NCI-H2107 (cell line): ENCODE measurements at places on chromosomes 2 and 18.

DNA sequence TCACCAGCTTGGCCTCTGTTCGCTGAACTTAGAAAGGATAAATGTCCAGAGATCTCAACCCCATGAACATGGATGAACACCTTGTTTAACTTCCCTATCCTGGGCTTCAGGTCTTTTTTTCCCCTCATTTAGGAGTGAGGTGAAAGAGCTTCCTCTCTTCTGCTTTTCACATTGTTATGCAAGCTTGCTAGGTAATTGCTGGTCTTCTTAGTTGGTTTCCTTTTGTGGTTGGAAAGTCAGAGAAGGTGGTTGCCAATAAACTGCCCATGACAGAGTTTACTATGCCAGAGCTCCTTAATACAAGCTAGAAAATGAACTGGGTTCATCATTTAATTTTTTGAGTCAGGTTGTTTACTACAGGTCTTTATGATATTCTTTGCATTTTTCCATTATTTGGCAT, 16.6 kb downstream of the SLC9A4 start:
- DNase-seq: no peak

DNA sequence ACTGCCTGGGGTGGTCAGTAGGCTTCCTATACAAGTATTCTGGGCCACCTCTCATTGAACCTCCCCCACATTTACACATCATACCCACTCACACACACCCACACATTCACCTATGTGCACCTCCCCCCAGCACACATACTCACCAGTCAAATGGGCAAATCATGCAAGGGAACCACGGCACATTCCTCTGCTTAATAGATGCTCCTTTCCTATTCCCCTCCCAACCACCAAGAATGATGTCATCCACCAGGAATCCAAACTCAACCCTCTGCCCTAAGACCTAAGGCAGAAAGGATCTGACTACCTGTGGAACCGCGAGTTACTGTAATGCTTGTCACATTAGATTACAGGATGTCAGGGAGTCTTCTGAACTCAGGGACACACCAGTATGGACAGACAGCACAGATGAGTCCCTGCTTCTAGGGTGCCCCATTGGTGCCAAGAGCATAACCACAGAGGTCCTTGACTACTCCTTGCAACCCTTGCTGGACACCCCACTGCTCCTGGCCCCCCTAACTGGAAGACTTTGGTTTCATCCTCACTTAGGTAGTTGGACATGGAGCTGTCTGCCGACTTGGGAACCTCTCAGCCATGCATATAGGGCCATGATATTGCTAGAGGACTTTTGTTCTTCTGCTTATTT, 21.5 kb upstream of the CAB39 start:
- DNase-seq: no peak

DNA sequence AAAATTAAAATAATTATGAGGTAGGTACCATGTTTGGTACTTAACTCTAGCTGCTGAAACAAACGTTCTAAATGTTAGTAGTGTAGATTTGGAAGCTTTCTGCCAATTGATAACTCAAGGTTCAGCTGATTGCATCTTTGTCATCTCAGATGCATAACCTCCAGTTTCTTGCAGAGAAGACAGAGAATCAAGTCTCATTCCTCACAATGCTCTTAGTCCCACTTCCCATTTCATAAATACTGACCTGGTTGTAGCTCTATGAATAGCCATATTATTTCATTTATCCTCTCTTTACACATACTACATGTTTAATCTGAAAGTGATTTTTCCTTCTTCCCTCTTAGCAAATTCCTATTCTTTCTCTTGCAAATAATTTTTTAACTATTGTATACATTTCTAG, 178.5 kb upstream of the SETBP1 start:
- no peak for DNase-seq

GRCh38 chr2:15048000-15048399, 415.5 kb downstream of the LRATD1 start:
- DNase-seq: no peak

DNA sequence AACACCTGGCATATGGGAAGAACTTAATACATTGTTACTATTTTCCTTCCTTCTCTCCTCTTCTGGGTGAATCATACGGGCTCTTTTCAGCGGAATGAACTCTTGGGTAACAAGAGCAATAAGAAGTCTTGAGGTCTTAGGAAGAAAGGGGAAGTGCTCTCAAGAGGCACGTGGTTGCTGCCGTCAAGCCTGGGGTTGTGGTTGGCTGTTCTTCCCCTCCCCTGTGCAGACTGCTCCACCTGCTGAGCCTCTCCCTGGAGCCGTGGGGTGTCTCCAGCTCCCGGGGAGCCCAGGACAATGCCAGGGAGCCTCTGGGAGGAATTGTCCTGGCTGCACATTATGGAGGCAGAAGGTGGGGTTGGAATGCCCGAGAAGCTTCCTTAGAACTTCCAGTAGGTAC, 19.4 kb downstream of the TOGARAM2 start:
- DNase-seq: no peak

DNA sequence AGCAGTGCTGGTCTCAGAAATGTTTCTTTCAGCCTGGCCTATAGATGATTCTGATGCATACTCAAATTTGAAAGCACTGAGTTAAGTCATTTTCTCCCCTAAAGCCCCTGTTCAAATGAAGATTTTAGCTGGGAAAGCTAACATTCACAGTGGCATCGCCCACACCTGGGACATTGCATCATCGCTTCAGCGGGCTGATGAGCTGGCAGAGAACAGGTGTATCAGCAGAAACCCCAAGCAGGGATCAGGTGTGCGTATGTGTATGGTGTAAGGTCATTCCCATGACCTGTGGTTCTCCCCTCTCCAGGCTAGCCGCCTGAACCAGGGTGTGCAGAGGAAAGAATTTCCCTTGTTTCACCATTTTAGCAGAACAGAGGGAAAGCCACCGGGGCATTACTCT, 56.3 kb downstream of the EPAS1 start:
- no peak for DNase-seq

DNA sequence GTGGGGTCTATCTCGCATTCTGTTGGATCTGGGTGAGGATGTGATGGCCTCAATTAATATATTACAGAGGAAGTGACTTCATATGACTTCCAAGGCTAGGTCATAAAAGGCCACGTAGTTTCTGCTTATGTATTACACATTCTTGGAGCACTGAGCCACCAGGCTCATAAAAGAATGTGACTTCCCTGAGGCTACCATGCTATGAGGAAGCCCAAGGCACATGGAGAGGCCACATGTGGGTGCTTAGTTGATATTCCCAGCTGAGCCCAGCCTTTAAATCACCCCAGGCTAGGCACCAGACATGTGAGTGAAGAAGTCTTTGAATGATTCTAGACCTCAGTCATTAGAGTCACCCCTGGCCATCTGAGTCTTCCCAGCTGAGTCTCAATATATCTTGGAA, 13.3 kb upstream of the REEP1 start:
- no peak for DNase-seq

- DNase-seq: no peak
These were observed 61.6 kb downstream of the BMP10 start for GRCh38 chr2:68809324-68810240.

GRCh38 chr2:70113359-70114070, 26.2 kb downstream of the PCBP1 start:
- DNase-seq: no peak

DNA sequence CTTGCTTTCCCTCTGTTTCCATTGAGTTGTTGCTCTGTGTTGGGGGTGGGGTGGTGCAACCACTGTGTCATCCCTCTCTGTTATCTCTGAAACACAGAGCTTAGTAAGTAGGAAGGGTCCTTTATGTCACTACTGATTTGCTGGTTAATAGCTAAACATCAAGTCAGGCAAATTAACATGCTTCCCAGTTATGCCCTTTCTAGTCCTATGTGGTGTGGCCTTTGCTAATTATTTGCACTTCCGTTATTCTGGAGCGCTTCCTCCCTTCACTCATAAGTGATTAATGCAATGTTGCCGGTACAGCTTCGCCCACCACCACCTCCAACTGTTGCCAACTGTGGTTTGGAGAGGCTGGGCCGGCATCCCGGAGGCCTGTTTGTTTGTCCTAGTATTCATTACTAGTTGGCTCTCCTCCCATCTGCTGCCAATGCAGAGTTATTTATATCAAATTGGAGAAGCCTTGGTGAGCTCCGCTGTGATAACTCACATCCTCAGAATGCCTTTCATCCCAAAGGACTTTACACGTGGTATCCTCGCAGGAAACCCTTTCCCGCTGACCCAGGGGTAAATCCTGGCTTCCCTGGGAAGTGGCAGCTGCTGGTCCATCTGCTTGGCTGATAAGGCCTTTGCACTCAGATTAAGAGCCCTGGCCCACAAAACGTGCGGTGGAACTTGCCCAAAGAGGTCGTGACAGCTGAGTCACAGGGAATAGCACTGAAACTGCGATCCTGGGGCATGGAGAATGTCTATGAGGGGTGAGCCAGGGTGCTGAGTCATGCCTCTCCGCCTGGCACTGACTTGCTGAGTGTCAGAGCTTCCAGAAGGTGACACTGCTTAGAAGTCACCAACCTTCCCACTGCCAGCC, 72.0 kb upstream of the ZCCHC2 start:
- no peak for DNase-seq

GRCh38 chr2:149586898-149587219, 716 bp downstream of the MMADHC start:
- DNase-seq: no peak

DNA sequence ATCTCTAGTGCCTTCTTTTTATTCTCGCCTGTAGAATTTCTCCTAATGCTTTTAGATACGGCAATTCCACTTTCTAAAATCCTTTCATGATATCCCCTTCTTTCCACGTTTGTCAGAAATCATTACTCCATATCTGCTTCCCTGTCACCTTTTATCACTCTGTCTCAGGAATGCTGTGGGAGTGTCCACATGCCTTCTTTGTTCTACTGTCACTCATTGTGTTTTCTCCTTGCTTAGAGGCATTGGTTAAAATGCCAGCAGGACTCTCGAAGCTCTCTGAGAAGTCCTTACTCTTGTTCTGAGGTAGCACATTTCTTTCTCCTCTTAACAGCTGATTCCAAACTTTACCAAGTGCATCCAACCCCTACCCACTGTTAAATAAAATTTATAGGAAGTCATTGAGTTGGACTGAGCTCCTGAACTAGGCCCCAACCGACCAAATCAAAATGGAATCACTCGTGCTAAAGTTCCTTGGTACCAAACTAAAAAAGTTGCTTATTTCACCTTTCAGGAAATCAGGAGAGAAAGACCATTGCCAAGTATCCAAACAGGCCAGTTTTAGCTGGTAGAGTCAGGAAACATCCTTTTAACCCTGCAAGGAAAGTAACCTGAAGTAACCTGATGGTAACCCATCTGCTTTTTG, 10.6 kb upstream of the GALNT5 start:
- no peak for DNase-seq

- DNase-seq: no peak
These were observed 25.1 kb upstream of the SP3 start for GRCh38 chr2:173990245-173990644.

GRCh38 chr18:7272311-7273049, 41.6 kb downstream of the LRRC30 start:
- peak; percentile 15 for DNase-seq

DNA sequence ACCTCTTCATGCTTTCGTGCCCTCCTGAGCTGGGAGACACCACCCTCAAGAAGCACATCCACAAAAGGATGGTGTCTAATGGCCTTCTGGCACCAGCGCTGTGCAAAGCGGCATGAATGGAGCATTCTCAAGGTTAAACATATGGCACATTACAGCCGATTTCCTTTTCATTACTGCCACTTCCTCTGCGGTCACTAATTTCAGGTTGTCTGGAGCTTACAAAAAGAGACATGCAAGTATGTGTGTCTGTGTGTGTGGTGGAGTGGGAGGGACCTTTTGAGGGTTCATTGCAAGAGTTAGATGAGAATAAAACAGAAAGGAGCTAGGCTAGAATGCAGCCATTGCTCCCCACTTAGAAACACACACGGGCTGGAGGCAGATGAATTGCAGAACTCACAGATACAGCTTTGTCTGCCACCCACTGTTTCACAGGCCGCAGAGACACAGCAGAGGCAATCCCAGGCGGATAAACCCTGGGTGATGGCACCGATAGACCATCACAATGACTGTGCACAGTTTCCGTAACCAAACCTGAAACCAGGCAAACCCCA, 76.0 kb downstream of the TGIF1 start:
- DNase-seq: peak; percentile 36

- DNase-seq: no peak
These were observed 35.4 kb upstream of the MYO3B start for GRCh38 chr2:170142502-170142901.

DNA sequence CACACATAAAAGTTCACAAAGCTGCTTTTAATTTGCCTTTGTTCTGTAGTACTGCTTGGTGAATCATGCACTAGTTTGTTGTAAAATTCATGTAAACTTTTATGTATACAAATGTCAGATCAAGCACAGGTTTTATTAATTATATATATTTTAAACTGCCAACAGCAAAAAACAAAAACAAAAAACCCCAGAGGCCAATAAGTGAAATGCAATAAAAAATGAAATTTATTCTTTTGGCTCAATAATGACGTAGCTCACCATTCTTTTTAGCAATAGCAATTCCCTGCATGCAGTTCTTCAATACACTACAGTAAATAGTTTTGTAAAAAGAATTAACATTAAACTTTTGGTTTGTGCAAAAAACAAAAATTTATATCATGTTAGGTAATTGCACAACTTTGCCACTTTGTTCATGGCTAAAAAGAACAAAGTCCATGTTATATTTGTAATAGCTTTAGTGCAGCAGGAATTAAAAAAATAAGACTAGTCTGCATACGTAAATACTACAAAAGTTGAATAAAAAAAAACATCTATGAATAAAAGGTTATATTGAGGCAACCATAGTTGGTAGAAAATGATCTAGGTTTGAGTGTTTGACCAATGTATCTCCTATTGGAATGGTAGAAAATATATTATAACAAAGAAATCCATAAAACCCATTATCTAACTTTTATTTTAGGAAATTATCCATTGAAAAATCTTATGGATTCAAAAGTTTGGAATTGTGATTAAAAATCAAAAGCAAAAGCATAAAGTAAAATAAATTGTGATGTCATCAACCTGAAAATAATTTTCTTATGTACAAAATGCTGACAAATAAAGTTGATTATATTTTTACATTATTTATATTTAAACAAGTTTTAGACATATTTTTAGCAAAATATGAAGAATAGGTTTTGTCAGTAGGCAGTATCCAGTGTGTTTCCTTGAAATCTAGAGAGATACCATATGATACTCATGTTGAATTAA, 115.6 kb downstream of the SCN3A start:
- DNase-seq: no peak

- no peak for DNase-seq
These were observed 14.5 kb downstream of the EPC2 start for GRCh38 chr2:148658807-148659722.

- no peak for DNase-seq
These were observed 58.2 kb upstream of the ST6GAL2 start for GRCh38 chr2:106944215-106944614.

- DNase-seq: no peak
These were observed 27.9 kb downstream of the PXDN start for GRCh38 chr2:1716441-1716840.

- no peak for DNase-seq
These were observed 36.1 kb upstream of the TNFRSF11A start for GRCh38 chr18:62289047-62289446.

DNA sequence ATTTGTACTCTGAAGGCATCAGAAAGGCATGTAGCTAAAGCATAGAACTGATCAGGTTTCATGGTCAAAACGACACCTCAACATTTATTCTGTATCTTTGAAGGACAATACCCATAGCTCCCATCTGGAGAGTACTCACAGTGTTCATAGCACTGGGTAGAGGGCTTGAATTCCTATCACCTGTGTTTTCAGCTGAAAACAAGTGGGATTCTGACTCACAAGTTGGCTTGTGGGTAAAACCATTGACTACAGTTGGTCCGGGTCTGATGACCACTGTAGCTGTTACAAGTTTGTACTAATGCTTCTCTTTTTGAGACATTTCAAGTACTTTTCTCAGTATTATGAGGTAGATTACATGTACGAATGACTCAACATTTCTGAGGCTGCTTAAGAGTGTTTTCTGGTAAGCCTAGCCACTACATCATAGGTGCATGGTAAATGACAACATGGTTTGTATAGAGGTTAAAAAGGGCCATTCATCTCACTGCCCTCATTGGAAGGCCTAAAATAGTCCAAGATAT, 68.6 kb upstream of the PELI1 start:
- DNase-seq: no peak
